Brain pericyte (primary cell): ENCODE measurements at places on chromosomes 16 and 17.

GRCh38 chr17:7393613-7394451 lies 493 bp downstream of the PLSCR3 start:
- DNase-seq, result no peak

GRCh38 chr17:12727881-12728280 lies 61.4 kb upstream of the ARHGAP44 start:
- DNase-seq, result no peak

DNA sequence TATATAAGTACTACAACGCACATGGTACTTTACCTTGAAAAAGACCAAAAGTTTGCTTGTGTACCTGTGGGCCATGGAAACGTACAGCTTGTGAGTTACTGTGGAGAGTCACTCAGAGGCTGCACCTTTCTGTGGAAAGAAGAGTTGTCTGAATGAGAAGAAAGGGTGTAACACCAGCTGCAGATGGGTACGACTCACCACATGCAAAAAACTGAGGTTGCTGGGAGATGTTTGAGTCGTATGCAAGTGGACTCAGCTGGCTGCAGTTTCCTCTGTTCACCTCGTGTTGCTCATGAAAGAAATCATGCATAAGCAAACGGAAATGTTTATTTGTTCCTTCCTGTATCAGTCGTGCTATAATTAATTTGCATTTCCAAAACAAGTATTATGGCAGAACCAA lies 22.4 kb upstream of the DYNLRB2 start:
- no peak for DNase-seq

- no peak for DNase-seq
These were observed 7.3 kb upstream of the BCAR1 start for GRCh38 chr16:75258807-75259141.

DNA sequence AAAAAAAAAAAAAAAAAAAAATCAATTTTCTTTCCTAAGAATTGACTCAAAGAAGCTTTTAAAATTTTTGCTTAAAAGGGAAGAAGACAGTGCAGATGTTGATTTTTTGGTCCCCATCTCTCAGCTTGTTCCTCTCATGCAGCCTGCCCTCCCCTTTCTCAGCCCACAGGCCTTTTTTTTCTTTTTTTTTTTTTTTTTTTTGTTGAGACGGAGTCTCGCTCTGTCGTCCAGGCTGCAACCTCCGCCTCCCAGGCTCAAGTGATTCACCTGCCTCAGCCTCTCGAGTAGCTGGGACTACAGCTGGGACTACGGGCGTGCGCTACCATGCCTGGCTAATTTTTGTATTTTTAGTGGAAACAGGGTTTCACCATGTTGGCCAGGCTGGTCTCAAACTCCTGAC lies 17.7 kb downstream of the YPEL2 start:
- DNase-seq, result no peak

DNA sequence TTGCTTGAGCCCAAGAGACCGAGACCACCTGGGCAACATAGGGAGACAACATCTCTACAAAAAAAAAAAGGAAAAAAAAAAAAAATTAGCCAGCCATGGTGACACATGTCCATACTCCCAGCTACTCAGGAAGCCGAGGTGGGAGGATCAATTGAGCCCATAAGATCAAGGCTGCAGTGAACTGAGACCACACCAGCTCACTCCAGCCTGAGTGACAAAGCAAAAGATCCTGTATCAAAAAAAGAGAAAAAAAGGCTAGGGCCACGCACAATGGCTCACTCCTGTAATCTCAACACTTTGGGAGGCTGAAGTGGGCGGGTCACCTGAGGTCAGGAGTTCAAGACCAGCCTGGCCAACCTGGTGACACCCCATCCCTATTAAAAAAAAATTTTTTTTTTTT lies 13.8 kb downstream of the SUMO2 start:
- no peak for DNase-seq

GRCh38 chr17:39462631-39463375 lies 1.5 kb downstream of the CDK12 start:
- no peak for DNase-seq

DNA sequence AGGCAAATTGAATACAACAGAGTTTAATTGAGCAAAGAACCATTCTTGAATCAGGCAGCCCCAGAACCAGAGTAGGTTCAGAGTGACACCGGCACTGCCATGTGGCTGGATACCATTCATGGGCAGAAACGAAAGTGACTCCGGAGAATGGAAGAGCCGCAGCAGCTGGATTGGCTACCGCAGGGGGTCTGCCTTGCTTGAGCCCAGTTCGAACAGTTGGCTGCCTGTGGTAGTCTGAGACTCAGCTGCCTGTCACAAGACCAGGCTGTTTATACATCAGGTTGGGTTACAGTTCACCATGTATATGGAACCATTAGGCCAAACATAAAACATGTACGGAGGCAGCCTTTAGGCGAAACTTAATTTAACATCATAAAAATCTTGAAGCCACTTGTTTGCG lies 205.2 kb upstream of the CHMP6 start:
- no peak for DNase-seq

GRCh38 chr17:75270966-75271232 lies at the start of gene MIF4GD:
TSS of gene MIF4GD (minus strand) at chr17:75271231. CDS start at chr17:75270195, 1,036 bp downstream.
- DNase-seq, result no peak

GRCh38 chr17:82837586-82838320 lies 2.1 kb downstream of the ZNF750 start:
- no peak for DNase-seq

- no peak for DNase-seq
These were observed 193.0 kb upstream of the IRX3 start for GRCh38 chr16:54479546-54479945.

DNA sequence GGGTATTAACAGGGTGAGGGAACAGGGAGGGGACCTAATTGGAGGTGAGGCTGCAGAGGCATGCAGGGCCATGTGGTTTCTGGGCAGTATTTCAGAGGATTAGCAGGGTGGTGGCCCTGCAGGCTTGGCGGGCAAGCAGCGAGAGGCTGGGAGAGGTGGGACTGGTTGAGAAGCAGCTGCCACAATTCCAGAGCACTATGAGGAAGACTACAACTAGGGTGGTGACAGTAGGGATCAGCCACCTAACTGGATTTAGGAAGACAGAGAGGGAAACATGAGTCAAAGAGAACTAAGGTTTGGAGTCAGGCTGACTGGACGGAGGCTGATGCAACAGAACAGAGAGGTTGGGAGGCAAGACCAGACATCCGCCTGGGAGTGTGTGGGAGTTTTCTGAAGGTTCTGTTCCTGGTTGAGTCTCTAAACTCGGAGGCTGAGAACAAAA lies 12.3 kb downstream of the ALOXE3 start:
- no peak for DNase-seq

GRCh38 chr16:19515757-19516156 lies 6.1 kb downstream of the GDE1 start:
- DNase-seq, result no peak

- DNase-seq, result no peak
These were observed 7.3 kb downstream of the CYB5D1 start for GRCh38 chr17:7864995-7865650.

- no peak for DNase-seq
These were observed 66.4 kb downstream of the SRCIN1 start for GRCh38 chr17:38539386-38539785.

DNA sequence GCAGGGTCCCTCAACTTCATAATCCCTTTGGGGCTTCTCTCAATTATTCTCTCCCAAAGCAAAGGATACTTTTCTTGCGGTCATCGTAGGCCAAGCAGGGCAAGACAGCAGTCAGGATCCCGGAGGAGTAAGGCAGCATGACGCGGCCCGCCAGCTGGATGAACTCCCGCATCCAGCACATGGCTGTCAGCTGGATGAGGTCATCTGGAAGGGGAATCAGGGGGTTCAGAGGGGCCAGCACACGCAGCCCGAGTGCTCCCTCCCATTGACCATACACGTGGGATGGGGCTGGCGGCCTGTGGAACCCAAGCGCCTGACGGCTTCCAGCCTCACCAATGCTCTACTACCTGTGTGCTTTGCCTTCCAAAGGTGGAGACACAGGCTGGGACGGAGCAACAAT lies 19.2 kb downstream of the VAC14 start:
- DNase-seq, result no peak

DNA sequence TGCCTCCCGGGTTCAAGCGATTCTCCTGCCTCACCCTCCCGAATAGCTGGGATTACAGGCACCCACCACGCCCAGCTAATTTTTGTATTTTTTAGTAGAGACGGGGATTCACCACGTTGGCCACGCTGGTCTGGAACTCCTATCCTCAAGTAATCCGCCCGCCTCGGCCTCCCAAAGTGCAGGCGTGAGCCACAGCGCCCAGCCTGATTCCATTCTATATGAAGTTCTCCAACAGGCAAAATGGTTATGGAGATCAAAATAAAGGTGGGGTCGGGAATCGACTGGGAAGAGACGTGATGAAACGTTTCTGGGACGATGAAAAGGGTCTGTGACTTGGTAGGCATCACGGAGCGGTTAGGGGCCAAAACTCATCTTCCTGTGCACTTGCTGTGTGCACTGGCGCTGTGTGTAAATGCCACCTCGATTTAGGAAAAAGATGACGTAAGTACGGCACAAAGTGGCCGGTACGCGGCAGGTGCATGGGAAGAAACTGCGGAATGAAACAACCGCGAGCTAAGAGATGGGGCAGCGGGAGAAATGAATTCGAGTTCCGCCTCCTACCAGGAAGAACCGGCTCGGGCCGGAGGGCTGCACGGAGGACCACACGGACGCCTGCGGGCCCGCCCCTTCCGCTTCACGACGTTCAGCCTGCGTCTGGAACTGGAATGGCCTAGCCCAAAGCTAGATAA lies 1.6 kb downstream of the TP53 start:
- DNase-seq, result no peak

DNA sequence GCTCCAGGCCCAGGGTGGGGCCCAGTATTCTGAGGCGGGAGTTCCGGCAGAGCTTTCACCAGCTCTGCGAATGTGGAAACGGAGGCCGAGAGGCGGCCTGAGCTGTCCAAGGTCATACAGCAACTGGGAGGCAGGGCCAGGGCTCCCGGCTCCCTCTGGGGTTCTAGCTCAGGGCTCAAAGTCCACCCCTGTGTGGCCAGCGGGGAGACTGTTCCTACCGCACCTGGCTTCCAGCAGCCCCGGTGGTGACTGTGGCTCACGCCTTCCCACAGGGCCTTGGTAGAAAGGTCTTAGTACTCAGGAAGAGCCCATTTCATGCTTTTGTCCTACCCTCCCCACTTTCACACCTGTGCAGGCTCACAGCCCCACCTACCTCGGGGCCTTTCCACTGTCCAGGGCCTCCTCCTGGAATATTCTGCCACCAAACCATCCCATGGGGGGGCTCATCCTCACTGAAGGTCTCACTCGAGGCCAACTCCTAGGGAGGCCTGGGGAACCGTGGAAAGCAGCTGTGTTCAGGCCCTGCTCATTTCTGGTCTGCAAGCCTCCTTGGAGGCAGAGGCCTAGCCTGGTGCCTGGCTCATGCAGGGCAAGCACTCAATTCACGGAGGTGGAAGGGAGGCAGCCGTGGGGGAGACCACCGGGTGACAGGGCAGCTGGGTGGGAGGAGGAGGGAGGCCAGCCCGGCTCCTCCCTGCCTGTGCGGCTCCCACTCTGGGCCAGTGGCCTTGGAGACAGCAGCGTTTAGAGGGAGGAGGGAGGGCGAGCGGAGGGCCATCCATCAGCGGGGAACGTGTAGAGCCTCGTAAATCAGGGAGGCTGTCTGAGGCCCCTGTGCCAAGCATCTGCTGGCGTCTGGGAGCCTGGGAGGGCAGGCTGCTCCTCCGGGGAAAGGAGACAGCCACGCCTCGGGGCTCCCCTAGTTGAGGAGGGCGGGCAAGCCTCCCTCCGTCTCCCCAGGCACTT lies 12.7 kb upstream of the DOC2B start:
- DNase-seq, result no peak

GRCh38 chr16:17564856-17565255 lies 94.1 kb upstream of the XYLT1 start:
- DNase-seq, result no peak

DNA sequence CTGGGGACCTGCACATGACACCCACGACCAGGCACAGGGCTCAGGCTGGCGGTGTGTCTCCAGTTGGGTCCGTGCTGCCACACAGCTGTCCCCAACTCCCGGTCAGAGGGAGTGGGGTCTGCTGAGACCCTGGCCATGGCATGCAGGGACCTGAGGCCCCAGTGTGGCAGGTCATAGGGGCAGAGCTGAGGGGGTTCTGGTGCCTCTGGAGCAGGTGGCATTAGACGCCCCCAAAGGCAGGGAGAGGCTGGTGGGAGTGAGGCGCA lies 4.2 kb downstream of the NUBP2 start:
- no peak for DNase-seq

- no peak for DNase-seq
These were observed 46.5 kb downstream of the STX8 start for GRCh38 chr17:9529033-9529700.

DNA sequence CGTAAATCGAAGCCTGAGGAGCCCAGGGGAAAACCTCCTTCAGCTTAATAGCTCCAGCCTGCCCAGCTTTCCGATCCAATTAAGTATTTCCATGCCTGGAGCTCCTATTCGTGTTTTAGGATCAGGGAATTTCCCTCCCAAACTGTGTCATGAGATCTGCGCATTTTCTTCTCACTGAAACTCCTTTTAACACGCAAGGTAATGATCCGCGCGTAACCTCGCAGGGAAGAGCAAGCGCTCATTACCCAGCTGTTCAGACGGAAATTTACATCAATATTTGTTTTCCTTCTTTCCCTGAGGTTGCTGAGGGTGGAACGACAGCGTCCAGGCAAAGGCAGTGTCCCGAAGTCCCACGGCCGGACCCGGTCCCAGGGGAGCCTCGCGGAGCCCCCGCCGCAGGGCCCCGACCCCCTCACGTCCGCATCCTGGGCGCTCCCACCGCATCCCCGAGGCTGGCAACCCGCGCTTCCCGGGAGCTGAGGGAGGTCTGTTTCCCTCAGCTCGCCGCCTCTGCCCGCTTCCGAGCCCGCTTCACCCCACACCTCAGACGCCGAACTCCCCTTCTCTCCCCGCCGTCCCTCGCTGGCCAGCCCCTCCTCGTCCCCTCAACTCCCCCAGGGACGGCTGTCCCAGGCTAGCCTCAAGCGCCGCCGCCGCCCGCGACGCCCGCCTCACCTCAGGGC lies 415 bp downstream of the ABCA5 start:
- DNase-seq, result no peak

GRCh38 chr17:15388356-15389041 lies 47.1 kb upstream of the TEKT3 start:
- no peak for DNase-seq

DNA sequence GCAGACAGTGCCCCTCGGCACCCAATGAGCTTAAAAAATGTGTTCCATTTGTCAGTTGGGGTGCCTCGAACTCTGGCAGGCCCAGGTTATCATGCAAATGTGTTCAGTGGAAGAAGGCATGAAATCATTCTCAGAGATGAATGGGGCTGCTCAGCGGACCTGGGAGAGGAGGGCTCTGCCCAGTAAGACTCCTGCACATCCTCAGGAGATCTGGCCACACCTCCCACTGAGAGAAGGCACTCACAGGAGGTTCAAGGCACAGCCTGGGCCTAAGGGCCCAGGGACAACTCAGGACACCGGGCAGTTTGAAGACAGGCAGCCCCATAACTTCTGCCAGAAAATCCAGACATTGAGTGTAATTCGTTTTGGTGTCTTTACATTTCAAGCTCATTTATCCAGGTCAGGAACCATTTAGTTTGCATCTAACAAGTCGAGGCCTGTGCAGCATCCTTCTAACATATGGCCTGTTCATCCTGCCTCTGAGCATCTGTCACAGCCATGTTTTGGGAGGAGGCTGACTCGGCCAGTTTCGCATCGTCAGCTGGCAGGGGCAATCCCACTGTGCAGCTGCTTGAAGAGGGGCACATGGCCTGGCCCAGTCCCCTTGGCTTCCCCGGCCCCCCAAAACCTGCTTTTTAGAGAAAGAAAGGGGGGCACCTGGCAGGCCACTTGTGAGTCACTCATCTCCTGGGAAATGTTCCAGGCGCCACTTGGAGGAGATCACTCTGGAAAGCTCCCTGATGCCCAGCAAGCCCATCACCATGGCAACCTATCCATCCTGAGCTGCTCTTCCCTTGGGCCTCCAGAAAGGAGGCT lies 31.2 kb upstream of the BCAR1 start:
- DNase-seq, result no peak

- DNase-seq, result no peak
These were observed 23.0 kb downstream of the RANBP10 start for GRCh38 chr16:67783353-67783725.
